Kidney (tissue), 22 donors: ENCODE measurements at places on chromosomes 4 and X.
A peak's percentile ranks its signal among the peaks of the same experiment; 100 is the strongest.

DNA sequence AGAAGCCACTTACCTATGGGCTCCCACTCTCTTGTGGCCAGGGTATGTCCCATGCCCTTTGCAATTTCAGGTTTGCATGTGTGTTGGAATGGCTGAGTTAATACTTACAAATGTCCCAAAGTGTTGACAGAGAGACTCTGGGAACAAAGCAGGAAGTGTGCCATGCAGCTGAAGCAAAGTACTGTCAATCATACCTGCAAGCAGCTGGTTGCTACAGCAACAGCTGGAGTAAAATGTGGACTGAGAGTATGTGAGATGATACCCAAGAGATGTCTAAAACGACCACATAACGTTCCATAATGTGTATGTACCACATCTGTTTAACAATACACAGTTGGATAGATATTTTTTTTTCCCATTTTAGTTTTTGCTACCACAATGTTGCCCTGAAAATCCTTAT lies 82.8 kb upstream of the CAMK2D start:
- DNase-seq, result no peak

- DNase-seq, result no peak
Measured at GRCh38 chrX:20499763-20500162, 233.1 kb upstream of the RPS6KA3 start.

- peak; percentile 71 for DNase-seq
Measured at GRCh38 chr4:186029571-186030398, 39.2 kb upstream of the TLR3 start.

DNA sequence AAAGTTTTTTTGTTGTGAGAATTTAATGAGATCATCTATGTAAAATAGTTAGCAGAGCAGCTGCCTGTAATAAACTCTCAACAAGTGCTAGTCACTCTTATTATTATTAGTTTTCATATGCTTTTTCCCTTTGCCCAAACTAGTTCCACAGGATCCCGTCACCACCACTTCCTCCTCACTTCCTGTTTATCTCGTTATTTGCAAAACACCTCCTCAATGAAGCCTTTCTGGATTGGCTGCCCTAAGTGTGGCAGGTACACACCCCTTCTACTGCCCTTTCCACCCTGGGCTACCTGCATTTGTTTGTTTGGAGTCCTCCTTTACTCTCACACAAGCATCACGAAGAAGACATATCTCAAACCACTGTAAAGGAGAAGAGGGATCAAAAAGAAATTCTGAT lies 54.4 kb upstream of the KLF3 start:
- DNase-seq, result no peak

- DNase-seq, result no peak
Measured at GRCh38 chr4:173426064-173426463, 27.1 kb upstream of the SCRG1 start.

- DNase-seq, result no peak
Measured at GRCh38 chrX:48540028-48540375, 488 bp downstream of the TBC1D25 start.

- DNase-seq, result no peak
Measured at GRCh38 chr4:141580523-141580922, 55.9 kb upstream of the IL15 start.

DNA sequence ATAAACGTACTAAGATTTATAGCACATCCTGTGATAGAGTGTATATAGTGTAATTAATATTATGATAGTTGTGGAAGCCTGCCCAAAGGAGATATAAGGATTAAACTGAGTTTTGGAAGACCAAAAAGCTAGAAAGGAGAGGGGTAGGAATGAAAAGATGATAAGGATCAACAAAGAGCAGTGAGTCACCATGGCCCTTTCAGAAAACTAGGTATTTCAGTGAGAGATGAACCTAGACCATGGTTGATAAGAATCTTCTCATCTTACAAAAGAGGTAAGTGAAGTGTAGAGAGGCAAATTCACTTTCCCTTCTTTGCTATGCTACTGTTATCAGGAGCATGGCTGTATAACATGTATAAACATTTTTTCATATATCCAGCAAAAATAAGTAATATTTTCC lies 133.8 kb upstream of the PLAC1 start:
- DNase-seq, result no peak

- DNase-seq, result no peak
Measured at GRCh38 chr4:108840426-108840975, 77.6 kb upstream of the ETNPPL start.

GRCh38 chr4:34178476-34178875 lies 2065.8 kb downstream of the ARAP2 start:
- DNase-seq, result no peak

- no peak for DNase-seq
Measured at GRCh38 chr4:109600431-109600830, 40.4 kb downstream of the MCUB start.

- DNase-seq, result no peak
Measured at GRCh38 chr4:165928601-165929000, 55.6 kb downstream of the TLL1 start.

- DNase-seq, result no peak
Measured at GRCh38 chr4:150501983-150502382, 80.0 kb upstream of the MAB21L2 start.

DNA sequence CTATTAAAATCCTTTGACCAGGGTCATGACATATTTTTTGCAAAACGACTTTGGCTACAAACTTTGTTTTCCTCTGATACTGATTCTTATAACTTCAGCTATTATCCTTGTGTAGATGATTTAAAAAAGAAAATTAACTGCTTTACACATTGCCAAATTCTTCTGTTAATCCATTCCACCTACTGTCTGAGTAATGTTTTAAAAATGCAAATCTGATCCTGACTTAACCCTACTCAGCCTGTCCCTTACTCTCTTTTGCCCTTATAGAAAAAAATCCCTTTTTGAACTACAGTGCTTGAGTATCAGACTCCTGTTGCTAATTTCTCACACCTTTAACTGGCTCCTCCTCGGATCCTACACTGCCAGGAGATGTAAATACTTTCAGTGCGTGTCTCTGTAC lies 723.1 kb downstream of the ADGRL3 start:
- no peak for DNase-seq

DNA sequence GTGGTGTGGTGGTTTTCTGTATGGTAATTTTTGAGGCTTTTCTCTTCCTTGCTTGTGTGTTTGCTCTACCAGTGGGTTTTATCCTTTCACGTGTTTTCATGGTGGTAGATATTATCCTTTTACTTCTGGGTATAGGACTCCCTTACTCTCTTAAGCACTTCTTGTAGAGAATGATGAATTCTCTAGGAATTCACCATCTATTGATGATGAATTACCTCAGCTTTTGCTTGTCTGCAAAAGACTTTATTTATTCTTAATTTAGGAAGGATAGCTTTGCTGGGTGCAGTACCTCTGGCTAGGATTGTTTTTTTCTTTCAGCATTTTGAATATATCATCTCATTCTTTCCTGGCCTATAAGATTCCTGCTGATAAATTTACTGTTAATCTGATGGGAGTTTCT lies 415.3 kb downstream of the PDGFC start:
- DNase-seq, result no peak

GRCh38 chrX:7596822-7597221 lies 246.1 kb upstream of the VCX start:
- no peak for DNase-seq

GRCh38 chr4:122932763-122933162 lies 10.4 kb upstream of the NUDT6 start:
- DNase-seq, result no peak

DNA sequence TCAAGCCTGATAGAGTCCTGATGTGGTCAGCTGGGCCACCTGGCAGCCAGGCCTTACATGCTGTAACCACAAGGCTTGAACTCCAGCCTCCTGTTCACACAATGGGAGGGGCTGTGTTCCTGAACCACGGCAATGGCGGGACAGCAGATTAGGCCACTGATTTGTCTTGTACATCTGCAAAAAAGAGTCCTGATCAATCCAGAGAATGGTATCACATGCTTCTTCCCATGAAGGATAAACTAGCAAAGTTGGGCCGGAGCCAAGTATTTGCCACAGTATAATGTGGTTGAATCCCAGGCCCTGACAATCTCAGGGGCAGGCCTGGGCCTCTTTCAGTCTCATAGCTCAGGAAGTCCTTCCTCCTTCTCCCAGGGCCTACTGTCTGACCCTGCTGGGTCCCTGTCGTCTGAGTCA lies 2182.5 kb upstream of the AGA start:
- DNase-seq, result no peak

- DNase-seq, result peak; percentile 38
Measured at GRCh38 chrX:15468036-15468435, 25.1 kb downstream of the PIR start.

- DNase-seq, result no peak
Measured at GRCh38 chr4:126592088-126592487, 1040.7 kb upstream of the INTU start.

GRCh38 chrX:43176686-43177085 lies 398.7 kb upstream of the PPP1R2C start:
- no peak for DNase-seq
